ENCODE measurements at places on chromosomes 1 and 21.

GRCh38 chr1:147577033-147577773, 35.9 kb downstream of the BCL9 start:
- DNase-seq, result no peak

- DNase-seq, result peak; percentile 58
These were observed 114.8 kb upstream of the PTGFR start for GRCh38 chr1:78375996-78376395.

DNA sequence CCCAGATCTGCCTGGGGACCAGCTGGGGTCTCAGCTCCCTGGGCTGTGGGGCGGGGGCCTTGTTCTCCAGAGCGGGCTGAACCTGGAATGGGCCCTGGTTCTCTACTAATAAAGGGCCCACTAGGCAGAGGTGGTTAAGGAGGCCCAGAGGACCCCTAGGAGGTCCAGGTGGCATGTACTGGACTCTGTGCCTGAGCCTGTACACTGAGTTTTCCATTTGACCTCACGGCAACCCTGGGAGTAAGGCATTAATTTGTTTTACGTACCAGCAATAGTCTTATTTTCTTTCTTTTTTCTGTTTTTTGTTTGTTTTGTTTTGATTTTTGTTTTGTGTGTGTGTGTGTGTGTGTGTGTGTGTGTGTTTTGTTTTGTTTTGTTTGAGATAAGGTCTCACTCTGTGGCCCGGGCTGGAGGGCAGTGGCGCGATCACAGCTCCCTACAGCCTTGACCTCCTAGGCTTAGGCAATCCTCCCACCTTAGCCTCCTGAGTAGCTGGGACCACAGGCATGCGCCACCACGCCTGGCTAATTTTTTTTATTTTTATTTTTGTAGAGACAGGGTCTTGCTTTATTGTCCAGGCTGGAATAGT, 19.6 kb upstream of the FAM131C start:
- no peak for DNase-seq

GRCh38 chr1:172746091-172746949, 87.4 kb downstream of the FASLG start:
- peak; percentile 97 for DNase-seq

DNA sequence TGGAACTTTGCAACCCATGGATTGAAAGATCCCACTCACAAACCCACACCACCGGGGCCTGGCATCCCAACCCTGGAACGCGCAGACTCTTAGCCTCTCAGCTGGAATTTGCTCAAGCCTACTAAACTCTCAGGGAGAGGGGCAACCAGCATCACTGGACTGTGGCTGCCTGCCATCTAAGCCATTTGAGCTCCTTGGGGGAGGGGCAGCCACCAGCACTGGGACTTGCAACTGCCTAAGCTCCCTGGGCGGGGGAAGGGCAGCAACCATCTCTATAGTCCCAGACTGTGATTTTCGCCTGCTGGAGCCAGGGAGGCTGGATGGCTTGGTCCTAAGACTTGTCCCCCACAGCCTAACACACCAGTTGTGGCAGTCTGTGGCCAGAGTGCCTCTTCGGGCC, 122.3 kb downstream of the SNX7 start:
- no peak for DNase-seq

DNA sequence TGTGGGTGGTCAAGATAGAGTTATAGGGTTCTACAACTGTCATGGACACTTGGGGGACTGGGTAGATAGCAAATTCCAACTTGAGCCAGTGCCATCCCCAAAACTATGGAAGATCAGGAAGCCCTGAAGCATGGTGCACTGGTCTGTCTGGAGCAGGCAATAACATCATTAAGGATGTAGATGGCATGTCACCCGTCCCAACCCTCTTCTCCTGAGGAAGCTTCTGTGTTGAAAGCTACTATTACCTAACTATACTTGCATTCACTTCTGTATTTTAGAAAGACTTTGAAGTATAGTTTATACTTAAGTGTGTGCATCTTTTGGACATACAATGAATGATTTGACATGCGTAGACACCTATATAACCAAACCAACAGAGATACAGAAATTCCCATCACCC, 32.9 kb downstream of the RABIF start:
- no peak for DNase-seq

DNA sequence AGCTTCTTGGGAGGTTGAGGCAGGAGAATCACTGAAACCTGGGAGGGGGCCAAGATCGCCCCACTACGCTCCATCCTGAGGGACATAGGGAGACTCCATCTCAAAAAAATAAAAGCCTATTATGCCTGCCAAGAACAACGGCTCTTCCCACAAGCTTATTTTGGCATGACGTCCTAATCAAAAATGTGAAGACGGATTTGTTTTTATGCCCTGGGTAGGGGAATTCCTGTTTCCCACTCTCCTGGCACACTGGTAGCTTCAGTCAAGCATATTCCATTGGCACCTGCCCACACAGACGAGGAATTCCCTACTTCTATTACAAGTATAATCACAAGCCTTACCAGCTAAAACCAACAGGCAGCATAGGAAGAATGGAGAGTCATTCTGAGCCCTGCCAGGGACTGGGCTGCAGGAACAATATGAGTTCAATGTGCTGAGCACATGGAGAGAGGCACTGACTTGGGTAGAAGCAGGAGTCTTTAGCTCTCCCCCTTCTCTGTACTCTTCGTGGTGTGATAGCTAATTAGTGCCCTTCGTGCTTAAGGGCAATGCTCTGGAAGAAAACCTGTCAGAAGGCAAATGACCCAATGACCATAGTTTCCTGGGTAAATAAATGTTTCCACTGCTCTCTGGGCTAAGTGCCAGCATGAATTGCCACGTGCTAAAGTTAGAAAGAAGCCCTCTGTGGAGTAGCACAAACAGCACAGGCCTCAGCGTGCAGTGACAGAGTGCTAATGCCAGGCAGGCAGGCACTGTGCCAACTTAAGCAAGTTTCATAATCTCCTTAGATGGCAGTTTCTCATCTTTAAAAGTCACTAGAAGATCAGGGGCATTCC, 16.8 kb downstream of the TNFSF4 start:
- DNase-seq, result peak; percentile 57

DNA sequence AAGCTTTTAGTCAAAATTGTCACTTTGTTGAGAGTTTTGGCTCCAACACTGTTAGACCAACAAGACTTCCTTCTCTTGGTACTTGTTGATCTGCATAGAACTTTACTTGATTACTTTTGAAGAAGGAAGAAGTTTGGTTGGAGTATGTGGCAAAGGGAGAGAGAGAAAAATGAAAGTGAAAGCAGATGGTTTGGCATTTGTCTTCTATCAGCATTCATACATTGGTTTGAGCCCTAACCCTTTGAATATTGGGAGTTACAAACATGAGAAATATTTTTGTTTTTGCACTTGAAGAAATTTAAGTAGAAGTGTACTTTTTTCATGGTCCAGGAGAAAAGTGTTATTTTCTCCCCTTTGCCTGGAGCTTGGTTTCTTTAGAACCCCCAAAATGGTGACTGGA, 169.8 kb downstream of the ADGRL4 start:
- peak; percentile 17 for DNase-seq

GRCh38 chr1:162235241-162235800, 141.3 kb downstream of the SPATA46 start:
- DNase-seq, result peak; percentile 90

- DNase-seq, result no peak
These were observed 1602.9 kb downstream of the KCNT2 start for GRCh38 chr1:195005338-195005737.

DNA sequence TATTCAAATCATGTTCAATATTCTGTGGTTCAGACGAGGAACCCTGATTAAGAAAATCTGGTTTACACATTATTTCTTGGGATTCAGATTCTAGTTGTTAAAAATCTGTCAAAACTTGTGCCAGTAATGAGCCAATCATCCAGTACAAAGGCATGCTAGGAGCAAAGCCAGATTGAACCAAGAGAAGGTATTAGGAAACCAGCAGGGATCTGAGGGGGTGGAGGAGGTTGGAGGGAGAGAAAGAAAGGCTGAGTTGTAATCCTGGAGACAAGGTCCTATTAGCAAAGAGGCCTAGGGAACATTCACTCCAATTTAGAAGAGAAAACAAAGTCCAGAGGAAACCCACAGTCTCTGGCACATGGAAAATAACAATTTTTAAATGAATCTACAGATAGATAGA, 352.9 kb downstream of the LTN1 start:
- DNase-seq, result peak; percentile 71

GRCh38 chr1:206089341-206089740, 27.8 kb downstream of the AVPR1B start:
- no peak for DNase-seq

DNA sequence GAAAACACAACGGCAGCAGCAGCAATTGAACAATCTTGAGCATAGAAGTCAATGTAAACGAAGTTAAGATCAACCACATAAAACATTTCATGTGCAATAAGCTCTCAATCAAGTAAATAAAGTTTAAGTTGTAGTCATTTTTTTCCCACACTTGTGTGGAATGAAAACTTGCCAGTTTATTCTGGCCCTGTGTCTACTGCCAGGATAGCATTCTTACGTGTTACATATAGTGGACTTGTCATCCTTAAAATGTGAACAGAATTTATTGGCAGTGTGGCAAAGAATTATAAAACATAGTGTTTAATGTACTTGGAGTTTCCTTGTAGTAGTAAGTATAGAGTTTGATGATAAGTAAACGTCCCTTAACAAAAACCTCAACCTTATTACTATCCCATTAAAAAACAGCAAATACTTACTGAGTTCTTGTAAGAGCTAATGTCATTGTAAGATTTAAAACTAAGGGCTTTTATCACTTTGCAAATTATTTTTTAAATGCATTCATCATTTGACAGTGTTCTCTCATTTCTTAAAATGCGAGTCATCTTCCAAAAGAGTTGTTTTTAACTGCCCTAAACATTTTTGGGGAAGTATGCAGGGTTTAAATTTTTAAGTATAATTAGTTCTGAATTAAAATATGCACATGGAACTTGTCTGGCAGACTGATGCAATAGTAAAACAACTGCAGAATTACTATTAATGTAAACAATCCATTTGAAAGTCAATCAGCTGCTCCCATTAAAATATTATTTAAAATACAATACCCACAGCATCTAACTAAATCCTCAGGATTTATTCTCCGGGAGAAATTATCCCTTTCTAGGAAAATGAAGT, 7.9 kb downstream of the COX20 start:
- peak; percentile 24 for DNase-seq

- DNase-seq, result no peak
These were observed 64.4 kb downstream of the GADD45A start for GRCh38 chr1:67749263-67749843.

DNA sequence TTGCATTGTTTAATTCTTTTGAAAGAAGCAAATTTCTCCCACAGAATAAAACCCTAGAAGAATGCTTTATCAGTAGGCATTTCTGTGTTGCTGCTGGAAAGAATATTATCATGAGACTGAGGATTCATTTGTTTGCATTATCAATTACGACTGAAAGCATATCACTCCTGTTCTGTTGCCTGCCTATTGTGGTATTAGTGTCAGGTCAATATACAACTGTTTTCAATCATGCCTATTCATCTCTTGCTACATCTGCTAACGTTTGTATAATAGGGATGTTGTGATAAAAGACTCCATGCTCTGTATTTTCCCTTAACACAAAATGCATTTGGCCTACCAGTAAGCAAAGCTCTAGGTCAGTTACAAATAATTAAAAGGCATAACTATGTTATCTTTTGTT, 221.5 kb downstream of the PTPRC start:
- no peak for DNase-seq

GRCh38 chr1:227016990-227017389, 76.9 kb downstream of the COQ8A start:
- DNase-seq, result no peak

- no peak for DNase-seq
These were observed 86.8 kb upstream of the GJB5 start for GRCh38 chr1:34668063-34668462.

DNA sequence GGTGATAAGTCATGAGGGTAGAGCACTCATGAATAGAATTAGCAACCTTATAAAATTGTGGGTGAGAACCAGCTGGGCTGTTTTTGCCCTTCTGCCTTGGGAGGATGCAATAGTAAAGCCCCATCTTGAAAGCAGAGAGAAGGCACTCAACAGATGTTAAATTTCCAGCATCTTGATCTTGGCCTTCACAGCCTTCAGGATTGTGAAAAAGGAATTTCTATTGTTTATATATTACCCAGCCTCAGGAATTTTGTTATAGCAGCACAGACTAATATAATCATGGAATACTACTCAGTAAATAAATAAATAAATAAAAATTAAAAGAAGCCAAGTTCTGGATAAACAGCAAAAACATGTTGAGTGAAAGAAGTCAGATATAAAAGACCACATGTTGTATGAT, 175.2 kb downstream of the KCNT2 start:
- DNase-seq, result no peak

GRCh38 chr1:53137729-53138128, 4.7 kb downstream of the SLC1A7 start:
- DNase-seq, result peak; percentile 18

GRCh38 chr1:48673332-48674105, 103.2 kb downstream of the BEND5 start:
- no peak for DNase-seq

DNA sequence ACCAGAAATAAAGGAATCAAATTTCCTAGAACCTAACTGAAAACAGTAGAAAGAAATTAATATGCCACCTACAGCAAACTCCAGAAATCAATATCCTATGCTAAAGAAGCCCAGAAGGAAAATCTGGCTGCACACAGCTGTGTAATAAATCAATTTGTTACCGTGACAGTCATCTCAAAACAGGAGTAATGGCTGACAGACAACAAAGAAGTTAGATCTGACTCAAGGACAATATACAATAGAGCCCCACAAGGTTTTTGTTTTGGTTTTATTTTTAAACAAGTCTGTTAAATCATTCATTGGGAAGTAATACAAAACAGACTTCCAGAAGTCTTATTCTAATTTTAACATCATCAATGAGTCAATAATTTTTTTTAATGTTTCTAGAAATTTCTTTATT, 168.4 kb downstream of the RERE start:
- DNase-seq, result no peak

GRCh38 chr1:235855811-235856429, 10.8 kb downstream of the LYST start:
- DNase-seq, result peak; percentile 19

DNA sequence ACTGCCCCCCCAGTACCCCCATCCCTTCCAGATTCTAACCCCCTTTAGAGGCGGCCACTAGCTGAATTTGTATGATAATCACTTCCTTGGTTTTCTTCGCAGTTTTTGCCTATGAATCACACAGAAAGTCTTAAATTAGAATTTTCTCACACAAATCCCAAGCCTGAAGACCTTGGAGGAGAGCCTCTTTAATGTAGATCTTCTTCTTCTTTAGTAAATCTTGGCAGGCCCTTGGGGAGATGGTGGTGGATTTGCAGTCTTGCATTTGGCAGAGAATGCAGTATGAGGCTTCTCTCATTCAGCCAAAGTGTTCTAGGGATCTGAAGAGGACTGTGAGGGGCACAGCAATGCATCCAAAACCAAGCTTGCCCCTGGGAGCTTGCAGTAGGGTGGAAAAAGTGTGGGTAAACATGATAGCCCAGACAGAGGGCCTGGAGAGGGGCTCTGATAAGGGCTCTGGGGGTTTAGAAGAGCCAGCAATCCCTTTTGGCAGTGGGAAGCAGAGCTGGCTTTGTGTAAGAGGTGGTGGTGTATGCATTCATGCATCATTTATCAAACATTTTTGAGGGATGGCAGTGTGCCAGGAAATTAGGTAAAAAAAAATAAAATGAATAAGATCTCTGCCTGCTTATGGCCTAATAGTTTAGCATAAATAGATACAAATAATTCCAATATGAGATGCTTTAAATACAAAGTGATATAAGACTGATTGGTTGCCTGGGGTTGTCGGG, 7.7 kb upstream of the CDC42 start:
- DNase-seq, result peak; percentile 72
